ENCODE measurements at places on chromosomes 4 and X. TPM values are rescaled to one million over a fixed set of nuclear protein-coding genes. Genes with fewer than 3 reads are reported as not detected.
A peak's percentile ranks its signal among the peaks of the same experiment; 100 is the strongest.

- peak; percentile 1 for DNase-seq
These were observed 933 bp downstream of the CNKSR2 start for GRCh38 chrX:21374994-21375707.

GRCh38 chr4:42252315-42252714 is 99.9 kb upstream of the BEND4 start:
- no peak for DNase-seq

DNA sequence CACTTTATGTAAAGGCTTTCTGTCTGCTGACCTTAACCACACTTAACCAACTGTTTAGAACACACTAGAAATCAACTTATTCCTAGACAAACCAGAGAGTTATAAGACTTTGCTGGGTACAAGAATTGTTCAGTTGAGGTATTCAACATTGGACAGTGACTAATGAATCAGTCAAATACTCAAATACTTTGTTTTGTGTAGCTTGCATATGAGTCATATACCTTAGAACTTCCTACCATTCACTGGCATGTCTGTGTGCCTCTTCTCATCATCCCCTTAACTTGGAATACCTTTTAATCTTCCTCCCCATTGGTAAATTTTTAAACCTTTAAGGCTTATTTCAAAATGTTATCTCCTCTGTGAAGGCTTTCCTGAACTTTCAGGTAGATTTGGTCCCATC is 708.8 kb upstream of the GRIA3 start:
- DNase-seq = peak; percentile 0

GRCh38 chr4:10179957-10180602 is 63.5 kb upstream of the WDR1 start:
- DNase-seq = no peak

GRCh38 chrX:10414156-10414824 is 206.1 kb downstream of the MID1 start:
- no peak for DNase-seq

ZMYM3 gene
- total RNA-seq = 17.8 TPM

KIF4A gene
- 30.6 TPM for total RNA-seq

Measured in HT1080 (cell line).